ENCODE measurements at places on chromosomes 1 and 21.

GRCh38 chr21:38869946-38870345, 64.2 kb downstream of the ETS2 start:
- DNase-seq = no peak

DNA sequence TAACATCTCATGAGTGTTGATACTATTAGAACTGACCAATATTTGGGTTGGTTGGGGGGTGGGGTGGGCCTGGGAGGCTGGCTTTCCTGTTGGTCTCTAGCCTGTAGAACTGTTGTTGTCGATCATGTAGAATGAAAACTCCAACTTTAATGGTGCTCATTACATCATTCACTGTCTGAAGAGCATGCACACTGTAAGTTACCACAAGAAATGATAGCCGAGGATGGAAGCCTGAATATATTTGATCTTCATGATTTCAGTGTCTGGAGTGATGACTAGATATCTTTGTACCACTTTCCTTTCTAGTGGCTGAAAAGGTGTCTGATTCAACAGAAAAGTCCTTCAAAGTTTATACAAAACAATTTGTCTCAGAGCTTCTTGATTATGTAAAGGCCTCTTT, 123.6 kb downstream of the XCL2 start:
- no peak for DNase-seq

GRCh38 chr1:59814180-59814900, 409 bp upstream of the HOOK1 start:
- DNase-seq = peak; percentile 79

DNA sequence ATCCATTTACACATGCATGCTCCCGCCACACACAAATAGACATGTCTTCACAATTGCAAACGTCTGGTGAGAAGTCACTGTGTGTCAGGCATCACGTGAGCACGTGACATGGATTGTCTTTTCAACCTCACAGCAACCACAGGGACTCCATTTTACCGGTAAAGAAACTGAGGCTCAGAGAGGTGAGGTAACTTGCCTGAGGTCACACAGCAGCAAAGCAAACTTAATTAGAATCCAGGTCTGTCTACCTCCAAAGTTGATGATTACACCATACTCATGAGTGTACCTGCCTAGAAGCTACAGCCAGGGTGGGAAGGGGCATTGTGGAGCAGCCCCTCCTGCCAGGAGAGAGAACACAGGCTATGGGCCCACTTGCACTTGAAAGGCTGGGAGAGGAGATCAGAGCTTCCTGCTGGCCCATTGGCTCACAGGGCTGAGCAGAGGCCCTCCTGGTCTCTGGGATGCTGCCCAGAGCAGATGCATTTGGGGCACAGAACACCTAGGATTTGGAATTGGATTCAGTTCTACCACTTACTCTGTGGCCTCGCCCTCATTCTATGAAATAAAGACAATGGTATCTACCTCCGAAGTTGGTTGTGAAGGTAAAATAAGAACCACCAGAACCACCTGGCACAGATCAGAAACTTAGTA, 44.4 kb upstream of the SELENON start:
- no peak for DNase-seq

- no peak for DNase-seq
These were observed 2.6 kb downstream of the CAPN8 start for GRCh38 chr1:223662943-223663342.

GRCh38 chr1:114632427-114632826, 37.4 kb downstream of the DENND2C start:
- no peak for DNase-seq

- DNase-seq = no peak
These were observed 5.9 kb upstream of the PKP1 start for GRCh38 chr1:201277441-201277840.

- DNase-seq = no peak
These were observed 32.7 kb upstream of the RAB4A start for GRCh38 chr1:229238231-229238630.

- no peak for DNase-seq
These were observed 148.7 kb upstream of the DNAH14 start for GRCh38 chr1:224780736-224781135.

DNA sequence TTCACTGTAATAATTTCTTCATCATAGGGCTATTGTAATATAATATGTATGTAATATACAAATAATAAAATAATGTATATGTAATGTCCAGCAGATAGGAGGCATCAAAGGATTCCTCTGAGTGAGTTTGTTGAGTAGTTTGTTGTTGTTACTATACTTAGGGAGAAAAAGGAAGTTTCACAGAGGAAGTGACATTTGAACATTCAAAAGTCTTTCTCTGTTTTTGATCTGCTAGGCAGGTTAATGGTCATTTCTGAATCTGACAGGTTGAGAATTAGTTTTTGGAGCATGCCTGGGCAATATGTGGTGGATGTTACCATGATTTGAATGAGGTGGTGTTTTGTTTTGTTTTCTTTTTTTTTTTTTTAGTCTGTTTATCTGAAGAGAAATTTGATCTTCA, 102.1 kb downstream of the NRDC start:
- DNase-seq = no peak

All from activated CD4-positive, alpha-beta T cell treated with anti-CD3 and anti-CD28 coated beads, Interleukin-2, amount 50 U/mL, for 16 hours (primary cell).